ENCODE measurements at places on chromosomes 16 and 17.

GRCh38 chr17:74552037-74552436 is 6.1 kb upstream of the CD300C start:
- no peak for DNase-seq

DNA sequence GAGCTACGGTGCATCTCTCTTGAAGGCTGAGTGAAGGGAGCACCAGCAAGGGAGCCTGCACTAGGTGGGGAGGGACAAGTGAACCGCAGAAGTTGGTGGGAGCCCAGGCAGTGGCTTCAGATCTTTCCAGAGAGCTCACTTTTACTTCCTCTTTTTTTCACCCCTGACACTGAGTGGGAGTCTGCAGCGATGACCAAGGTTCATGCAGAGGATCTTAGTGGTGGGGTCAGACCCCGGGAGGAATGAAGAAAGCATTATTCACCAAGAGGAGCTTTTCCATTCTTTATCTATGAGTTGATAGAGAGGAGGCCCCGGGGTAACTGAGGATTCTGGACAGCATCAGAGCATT is 3.0 kb upstream of the CCL2 start:
- no peak for DNase-seq

GRCh38 chr17:65143889-65144604 is 6.9 kb downstream of the RGS9 start:
- no peak for DNase-seq

DNA sequence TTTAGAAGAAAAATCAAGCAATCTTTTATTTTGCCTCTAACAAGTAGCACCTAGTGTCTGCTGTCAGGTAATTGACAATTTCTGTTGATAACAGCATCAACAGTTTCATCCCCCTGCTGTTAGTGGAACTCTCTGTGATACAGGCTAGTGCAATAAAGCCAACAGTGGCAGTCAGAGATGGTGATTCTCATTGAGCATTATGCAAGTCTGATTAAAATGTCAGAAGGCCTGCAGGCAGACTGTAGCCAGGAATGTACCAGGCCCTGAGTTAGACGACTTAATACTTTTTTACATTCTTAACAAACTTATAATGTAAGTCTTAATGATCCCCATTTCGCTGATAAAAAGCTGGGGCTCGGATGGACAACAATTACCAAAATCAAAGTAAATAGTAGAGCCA is 14.6 kb downstream of the CYLD start:
- DNase-seq, result no peak

DNA sequence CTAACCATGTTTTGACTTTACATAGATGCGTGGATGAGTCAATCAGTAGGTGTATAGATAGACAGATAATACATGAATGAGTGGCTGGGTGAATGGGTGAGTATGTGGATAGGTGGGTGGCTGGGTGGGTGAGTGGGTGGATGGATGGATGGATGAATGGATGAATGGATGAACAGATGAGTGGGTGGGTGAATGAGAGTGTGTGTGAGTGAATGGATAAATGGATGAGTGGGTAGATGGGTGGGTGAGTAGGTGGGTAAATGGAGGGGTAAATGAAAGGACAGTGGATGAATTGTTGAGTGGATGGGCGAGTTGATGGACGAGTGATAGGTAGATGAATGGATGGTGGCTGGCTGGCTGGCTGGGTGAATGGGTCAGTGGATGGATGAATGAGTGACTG is 23.2 kb downstream of the C16orf95 start:
- DNase-seq, result no peak

DNA sequence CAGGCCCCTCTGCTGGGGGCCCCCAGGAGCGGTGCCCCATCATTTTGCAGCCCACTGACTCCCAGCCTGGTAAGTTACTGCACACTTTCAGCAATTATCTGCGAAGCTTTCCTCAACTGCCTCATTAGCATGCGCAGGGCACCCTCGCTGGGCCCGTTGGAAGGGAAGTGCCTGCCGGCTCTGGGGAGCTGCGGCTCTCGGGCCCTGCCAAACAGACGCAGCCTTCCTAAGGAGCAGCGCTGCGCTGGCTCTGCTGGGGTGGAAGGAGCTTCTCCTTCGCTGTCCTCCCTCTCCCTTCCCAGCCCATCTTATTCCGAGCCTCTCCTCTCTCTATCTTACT is 71.0 kb downstream of the RBBP6 start:
- no peak for DNase-seq
